Activated CD4-positive, CD25-positive, alpha-beta regulatory T cell (primary cell): ENCODE measurements at places on chromosomes 1 and 21.
A peak's percentile ranks its signal among the peaks of the same experiment; 100 is the strongest.

- DNase-seq: no peak
Observed at GRCh38 chr1:58158506-58159433, 387.8 kb downstream of the OMA1 start.

DNA sequence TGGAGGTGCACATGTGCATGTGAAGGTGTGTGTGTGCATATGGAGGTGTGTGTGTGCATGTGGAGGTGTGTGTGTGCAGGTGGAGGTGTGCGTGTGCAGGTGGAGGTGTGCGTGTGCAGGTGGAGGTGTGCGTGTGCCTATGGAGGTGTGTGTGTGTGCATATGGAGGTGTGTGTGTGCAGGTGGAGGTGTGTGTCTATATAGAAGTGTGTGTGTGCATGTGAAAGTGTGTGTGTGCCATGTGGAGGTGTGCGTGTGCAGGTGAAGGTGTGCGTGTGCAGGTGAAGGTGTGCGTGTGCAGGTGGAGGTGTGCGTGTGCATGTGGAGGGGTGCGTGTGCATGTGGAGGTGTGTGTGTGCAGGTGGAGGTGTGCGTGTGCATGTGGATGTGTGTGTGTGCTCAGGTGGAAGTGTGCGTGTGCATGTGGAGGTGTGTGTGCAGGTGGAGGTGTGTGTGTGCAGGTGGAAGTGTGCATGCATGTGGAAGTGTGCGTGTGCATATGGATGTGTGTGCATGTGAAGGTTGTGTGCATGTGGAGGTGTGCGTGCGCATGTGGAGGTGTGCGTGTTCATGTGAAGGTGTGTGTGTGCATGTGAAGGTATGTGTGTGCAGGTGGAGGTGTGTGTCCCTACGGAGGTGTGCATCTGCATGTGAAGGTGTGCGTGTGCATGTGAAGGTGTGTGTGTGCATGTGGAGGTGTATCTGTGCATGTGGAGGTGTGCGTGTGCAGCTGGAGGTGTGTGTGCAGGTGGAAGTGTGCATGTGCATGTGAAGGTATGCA lies 13.5 kb downstream of the C1orf74 start:
- DNase-seq: no peak

DNA sequence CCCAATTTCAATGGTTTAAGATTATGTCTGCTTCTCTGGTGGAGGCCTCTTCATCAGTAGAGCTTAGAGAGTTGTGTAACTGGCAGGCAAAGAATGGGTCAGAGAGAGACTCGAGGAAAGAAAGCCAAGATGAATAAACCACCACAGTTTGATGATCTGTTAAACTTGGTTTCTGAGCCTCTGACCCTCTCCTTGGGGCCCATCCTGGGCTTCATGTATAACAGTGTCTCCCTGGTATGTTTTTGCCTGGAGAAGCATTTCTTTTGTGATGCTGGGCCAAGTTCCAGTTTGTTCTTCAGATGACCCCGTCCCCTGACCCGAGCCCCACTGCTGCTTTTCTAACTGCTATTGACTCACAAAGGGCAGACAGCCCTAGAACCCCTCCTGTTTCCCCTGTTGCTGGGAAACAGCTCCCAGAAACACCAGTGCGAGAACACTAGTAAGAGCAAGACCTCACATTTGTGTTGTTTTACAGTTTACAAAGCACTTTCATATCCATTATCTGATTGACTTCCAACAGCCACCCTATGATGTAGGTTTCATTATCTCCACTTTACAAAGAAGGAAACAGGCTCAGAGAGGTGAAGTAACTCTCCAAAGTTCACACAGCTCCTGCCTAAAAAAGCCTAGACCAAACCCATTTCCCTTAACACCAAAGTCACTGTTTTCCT lies 9.0 kb downstream of the CD2 start:
- no peak for DNase-seq

DNA sequence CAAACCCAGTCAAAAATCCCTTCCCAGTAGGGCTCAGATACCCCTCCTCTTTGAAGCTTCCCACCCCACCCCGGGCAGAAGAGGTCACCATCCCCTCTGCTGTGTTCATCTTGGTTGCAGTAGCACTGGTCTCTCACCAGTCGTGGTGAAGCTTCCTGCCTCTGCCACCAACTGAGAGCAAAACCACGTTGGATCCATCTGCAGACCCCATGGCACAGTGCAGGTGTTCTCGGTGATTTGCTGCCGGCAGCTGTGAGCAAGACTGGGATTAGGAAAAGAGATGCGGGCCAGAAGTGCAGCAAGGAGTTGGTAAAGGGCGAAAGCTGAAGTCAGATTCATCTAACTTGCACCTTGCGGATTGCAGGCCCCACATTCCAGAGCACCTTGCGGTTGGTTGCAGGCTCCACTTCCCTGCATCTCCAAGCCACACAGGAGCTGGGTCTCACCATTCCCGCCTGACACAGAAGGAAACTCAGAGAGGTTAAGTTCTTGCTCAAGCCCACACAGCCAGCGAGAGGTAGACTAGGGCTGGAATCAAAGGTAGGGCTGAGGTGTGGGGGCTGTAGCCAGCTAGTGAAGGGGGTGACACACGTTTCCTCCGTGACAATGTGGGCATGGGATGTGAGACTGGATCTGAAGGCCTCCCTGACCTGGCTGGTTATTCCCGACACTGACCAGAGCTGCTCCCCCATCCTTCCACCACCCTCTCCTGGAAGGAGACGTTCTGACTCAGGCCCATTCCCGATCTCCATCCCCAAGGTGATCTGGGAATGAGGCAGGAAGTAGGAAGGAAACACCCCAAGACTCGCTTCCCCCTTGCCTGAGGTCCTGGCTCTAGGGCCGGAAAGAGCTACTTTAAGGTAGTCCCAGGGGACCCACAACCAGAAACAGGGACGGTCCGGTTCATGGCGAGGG lies 3.3 kb upstream of the FAM110D start:
- no peak for DNase-seq

- no peak for DNase-seq
Observed at GRCh38 chr21:28991861-28992525, 684 bp downstream of the LTN1 start.

DNA sequence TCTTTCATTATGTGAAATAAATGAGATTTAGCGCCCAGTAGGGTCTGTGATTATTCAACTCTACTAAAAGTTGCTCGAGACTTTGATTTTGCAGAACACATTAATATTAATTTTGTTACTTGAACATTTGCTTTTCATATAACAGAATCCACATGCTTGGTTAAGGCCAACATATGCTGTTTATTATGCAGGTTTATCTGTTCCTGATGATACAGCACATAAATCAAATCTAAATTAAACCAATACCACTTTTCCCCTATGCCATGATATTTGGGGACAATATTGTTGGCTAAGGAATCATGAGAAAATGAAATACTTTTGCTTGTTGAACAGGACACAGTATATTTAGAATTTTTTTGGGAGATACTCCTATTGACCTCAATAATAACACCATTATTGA lies 291.1 kb downstream of the USP25 start:
- no peak for DNase-seq

DNA sequence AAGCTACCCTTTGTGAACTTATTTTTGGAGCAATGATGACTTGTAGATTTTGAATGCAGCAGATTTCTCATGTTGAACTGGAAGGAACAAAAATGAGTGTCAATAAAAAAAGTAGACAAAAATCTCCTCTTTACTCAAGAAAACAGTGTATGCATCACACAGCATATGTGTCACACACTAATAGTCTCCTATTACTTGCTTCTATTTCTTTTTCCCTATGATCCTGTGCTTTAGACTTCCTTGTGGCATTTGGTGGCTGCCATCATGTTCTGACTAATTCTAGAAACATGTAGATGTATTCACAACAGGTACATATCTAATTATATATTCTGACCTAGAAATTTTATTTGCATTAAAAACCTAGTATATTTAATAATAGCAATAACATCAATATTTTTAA lies 14.3 kb downstream of the RC3H1 start:
- DNase-seq: no peak

GRCh38 chr21:34351786-34352241 lies 12.0 kb upstream of the KCNE2 start:
- no peak for DNase-seq

- DNase-seq: no peak
Observed at GRCh38 chr21:44059710-44060109, 47.5 kb upstream of the PWP2 start.

GRCh38 chr1:31798433-31799195 lies 17.2 kb downstream of the SPOCD1 start:
- DNase-seq: no peak

DNA sequence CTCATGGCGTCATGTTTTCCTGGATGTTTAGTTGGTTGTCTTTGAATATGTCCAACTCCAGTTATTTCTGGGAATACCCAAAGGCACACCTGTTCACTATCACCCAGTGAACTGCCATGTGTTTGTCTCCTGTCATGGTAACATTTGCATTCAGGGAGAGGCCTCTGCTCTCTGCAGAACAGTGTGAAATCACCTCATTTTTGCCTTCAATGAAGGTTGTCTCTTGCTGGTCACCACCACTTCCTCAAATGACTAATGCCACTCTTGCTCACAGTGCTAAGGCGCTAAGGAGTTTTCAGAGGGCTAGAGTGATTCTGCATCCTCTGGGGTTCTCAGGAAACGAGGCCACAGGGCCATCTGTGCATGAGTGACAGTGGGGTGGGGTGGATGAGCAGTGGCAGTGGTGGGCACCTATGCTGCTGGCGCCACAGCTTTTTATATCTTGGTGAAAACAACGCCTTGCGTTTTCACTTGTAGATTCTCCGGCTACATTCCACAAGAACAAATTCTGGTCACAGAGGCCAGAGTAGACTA lies 60.0 kb upstream of the ATP5PO start:
- peak; percentile 9 for DNase-seq

DNA sequence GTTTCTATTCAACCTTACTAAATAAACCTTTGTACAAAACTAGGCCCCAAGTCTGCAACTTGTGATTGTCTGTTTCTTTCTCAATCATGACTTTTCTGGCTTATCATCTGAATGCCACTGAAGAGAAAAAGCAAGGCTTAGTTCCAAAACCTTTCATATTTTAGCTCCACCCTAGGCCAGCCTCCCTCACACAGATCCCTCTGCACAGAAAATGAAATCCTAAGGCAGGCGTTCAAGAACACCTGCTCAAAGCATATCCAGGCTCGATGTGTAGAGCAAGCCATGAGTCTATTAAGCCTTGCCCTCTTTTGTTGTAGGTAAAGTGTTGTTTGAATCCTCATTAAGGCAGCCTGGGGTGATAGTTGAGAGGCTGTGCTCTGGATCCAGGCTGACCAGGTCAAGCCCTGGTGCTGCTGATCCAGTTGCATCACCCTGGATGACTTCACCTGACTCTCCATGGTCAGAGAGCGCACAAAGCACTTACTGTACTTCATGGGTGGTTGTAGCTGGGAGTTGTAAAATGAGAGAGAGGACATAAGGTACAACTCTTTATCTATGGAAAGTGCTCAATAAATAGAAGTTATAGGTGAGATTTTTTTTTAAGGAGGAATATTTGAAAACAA lies 39.0 kb downstream of the FYB2 start:
- no peak for DNase-seq

DNA sequence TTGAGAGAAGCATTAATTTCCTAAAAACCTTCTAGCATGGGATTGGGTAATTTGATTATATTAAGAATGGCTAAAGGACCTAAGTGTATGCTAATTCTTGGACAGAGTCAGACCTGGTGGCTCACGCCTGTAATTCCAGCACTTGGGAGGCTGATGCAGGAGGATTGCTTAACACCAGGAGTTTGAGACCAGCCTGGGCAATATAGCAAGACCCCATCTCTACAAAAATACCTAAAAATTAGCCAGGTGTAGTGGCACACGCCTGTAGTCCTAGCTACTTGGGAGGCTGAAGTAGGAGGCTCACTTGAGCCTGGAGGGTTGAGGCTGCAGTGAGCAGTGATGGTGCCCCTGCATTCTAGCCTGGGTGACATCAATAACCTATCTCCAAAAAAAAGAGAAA lies 45.9 kb upstream of the BMP8A start:
- DNase-seq: no peak

DNA sequence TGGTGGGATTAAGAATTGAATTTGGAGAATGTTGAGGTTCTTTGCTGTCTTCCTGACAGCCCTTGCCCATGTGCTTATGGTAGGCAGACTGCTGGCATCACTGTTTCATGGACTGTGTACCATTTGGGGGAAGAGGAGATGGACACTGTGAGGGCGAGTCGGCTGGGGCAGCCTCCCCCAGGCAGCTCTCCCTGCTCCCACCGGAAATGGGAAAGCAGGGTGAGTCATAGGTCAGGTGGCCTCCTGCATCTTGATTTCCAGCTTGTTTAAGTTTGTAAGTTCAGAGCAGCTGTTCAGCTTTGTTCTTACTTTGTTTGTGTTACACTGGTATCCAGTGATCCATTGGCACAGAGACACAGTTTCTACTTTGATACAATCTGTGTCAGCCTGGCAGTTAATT lies 87.2 kb upstream of the CNIH3 start:
- DNase-seq: no peak

DNA sequence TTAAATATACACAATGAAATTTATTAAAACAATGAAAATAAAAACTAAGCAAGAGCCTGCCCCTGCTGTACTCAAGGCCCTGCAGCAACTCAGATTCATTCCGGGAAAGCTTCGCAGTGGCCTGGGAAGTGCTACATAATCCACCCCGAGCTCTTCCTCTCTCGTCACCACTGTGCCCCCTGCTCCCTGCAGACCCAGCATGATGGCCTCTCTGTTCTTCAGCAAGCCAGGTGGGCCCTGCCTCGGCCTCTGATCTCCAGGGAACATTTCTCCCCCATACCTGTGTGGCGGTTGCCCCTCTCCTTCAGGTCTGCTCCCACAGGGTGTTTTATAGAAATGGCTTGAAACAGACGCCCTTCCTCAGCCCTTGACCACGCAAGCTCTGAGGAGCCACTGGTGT lies 10.6 kb downstream of the RNF187 start:
- no peak for DNase-seq

GRCh38 chr1:48741380-48741779 lies 35.3 kb downstream of the BEND5 start:
- no peak for DNase-seq
